Right lung (tissue), 10 donors: ENCODE measurements at places on chromosomes 11 and 22. TPM values are rescaled to one million over a fixed set of nuclear protein-coding genes. Genes with fewer than 3 reads are reported as not detected.

The SLC29A2 gene
- 9.5 TPM for polyA plus RNA-seq

The DERL3 gene
- polyA plus RNA-seq = 3.5 TPM

The MADD gene
- polyA plus RNA-seq = 47.2 TPM

The VSTM5 gene
- polyA plus RNA-seq = 0.76 TPM

The APLNR gene
- polyA plus RNA-seq = 165 TPM

The SREBF2 gene
- 69.9 TPM for polyA plus RNA-seq

The MFNG gene
- 20.4 TPM for polyA plus RNA-seq

The CD3G gene
- polyA plus RNA-seq = 0.69 TPM

GRCh38 chr11:38510041-38510440 is 1912.0 kb upstream of the RAG2 start:
- DNase-seq = no peak

GRCh38 chr22:37843741-37844089 is 419 bp downstream of the ANKRD54 start:
- no peak for DNase-seq

DNA sequence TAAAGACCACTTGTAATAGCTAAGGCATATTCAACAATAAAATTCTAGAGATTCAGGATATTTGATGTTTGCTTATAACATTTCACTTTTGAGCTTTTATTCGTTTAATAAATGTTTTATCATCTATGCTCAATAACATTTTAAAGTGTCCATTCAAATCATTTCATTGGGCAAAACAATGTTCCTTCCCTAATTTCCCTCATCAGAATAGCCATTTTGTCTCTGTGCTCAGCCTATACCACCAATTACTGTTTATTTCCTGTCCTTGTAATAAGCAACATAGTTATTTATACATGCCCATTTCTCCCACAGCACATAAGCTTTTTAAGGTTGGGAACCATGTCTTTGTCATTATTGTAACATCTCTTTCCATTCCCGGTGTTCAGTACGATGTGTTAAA is 1.3 kb upstream of the SC5D start:
- DNase-seq = no peak

- DNase-seq = no peak
Observed at GRCh38 chr11:45253640-45254039, 32.5 kb downstream of the SYT13 start.

DNA sequence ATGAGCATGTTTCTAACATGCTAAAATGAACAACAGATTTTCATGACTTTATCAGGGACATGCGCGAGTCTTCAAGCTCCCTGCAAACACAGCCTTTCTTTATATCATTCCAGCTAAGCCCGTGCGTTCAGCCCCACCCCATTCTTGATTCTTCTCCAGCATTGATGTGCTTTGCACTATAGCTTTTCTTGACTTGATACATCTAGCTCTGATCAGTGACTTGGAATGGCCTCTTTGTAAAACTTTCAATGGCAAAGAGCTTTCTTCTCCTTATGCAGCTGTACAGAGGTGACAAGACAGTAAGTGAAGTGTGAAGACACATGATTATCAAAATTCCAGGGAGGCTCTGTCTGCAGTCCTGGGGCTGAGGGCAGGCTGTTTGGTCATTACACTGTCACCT is 561.0 kb downstream of the OPCML start:
- DNase-seq = no peak

DNA sequence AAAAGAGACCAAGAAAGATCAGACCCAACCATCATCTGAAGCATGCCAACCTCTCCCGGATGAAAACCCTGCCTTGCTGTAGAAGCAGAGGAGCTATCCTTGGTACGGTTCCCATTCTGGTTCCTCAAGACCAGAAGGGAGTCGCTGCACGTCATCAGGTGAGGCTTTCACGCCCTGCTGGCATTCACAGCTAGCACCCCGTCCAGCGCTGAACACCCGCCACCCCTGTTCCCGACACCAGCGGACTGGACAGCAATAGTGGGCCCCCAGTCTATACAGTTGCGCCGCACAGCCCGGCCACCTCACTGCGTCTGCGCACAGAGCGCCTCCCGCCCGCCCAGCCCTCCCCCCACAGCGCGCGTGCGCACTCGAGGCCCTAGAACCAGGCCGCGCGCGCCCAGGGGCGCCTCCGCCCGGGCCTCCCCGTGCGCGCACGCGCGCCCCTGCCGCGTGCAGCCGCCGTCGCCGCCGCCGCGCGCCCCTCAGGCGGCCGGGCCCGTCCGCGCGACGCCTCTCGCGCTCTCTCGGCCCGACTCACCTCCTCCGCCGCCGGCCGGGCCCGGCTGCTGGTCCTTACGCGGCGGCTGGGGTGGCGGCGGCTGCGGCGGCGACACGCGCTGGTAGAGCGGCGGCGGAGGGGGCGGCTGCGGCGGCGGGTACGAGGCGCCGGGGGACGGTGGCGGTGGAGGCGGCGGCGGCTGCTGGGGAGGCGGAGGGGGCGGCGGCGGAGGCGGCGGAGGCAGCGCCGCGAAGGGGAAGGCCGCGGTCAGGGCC is 706 bp downstream of the SF1 start:
- peak; percentile 89 for DNase-seq

DNA sequence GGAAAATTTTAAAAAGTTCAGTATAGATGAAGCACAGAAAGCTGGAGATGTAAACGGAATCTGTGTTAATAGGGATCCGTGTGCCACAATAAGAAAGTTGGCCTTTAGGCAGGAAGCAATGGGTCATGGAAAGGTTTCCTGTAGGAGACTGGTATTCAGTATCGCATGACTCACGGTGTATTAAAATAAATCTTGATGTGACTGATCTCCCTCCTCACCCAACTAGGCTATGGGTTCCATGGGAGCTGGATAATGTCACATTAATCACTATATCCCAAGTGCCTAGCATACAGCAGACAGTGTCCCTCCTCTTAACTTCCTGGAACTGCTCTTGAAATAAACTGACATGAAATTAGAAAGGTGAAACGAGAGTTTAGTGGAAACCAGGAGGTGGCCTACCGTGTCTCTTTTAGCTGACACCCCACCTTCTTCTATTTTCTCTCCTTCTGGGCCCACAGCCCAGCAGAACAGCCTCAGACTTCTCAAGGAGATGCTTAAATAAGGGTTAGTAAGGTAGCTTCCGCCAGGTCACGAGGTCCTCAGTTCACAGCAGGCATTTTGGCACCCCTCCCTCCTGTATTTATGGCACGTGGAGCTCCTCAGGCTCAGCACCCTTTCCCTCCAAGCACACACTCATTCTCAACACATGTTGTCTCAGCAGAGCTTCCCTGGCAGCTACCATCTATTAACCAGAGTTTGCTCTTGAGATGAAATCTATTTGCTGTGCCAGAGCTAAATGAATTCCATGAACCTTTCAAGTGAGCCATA is 118.8 kb downstream of the NXPE2 start:
- no peak for DNase-seq

DNA sequence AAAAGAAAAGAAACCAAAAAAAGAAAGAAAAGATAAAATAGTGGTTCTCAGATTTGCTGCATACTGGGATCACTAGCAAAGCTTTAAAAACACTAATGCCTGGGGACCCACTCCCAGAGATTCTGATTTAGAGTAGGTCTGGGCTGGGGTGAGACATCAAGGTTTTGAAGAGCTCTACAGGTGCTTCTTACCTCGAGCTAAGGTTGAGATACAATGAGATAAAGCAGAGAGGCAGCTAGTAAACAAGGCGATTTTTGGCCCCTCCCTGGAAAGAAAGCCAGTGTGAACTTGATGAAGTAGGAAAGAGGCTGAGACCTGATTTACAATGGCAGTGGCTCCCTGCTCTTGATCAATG is 327.6 kb upstream of the CCDC90B start:
- DNase-seq = no peak

- DNase-seq = no peak
Observed at GRCh38 chr11:1560002-1560648, 11.9 kb downstream of the DUSP8 start.

DNA sequence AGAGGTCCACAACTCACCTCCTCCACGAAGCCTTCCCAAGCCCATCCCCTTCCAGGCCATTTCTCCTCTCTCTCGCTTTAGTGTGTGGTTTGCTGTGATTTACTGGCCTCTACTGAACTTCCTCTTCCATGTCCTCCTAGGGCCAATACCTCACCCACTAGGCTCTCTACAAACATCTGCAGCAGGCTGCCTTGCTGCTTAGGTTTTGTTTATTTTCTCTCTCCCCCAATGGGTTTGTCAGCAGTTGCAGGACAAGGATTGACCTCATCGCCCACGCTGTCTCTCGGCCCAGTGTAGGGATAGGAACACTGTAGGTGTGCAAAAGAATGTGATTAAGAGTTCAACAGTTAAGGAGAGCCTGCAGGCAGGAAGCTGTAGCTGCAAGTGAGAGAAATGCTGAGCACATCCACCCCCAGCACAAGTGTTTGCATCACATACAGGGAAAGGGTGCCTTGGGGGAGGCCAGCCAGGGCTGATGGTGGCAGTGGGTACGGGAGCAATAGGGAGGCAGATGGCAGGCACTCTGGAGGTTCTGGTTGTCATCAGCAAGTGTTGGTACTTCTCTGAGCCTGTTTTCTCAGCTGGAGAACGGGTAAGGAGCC is 1.4 kb downstream of the PC start:
- no peak for DNase-seq

DNA sequence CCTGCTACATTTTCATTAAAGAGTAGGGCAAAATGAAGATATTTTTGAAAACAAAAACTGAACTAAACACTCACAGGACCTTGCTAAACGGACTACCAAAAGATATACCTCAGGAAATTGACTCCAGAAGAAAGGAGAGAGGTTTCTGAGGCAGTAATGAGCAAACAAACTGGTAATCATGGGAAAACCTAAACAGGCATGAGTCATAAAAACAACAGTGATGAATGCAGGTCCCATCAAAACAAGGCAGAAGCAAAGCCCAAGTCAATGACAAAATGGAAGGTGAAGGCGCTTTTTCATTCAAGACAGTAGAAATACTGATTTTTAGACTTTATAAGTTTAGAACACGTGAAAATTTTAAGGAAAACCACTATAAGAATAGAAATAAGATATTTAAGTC is 104.5 kb downstream of the EFCAB6 start:
- no peak for DNase-seq

- no peak for DNase-seq
Observed at GRCh38 chr11:74460481-74461154, 6.7 kb downstream of the KCNE3 start.

- DNase-seq = no peak
Observed at GRCh38 chr11:59756845-59757244, 1.7 kb downstream of the STX3 start.

GRCh38 chr11:115724666-115725065 is 220.5 kb upstream of the CADM1 start:
- DNase-seq = no peak

DNA sequence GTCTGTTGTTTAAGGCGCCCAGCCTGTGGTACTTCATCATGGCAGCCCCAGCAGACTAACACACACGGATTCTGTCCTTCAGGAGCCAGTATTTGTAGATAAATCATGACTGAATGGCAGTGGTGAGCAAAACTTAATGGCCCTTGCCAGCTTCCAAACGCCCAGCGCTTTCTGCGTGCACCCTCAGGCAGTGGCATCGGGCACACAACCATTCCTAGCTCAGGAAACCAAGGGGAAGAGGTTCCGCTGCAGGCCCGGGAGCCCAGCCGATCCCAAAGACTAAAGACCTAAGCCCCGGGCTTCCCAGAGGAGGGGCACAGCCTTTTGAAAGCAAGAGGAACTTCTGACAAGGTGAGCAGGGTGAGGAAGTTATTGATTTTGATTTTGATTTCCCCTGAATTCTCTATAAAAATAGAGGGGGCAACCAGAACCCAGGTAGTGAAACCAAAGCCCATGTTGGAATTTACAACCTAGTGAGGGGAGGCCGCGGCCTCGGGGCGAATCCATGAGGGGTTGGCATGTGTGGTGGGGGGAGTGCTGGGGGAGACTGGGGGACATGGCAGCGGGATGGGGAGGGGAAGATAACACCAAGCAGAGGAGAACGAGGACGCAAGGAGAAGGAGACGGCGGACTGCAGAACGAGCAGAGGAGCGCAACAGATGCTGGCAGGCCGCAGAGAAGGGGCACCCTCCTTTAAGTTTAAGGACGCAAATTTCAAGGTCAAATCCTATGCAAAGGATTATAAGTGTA is 79.9 kb upstream of the SEPTIN5 start:
- no peak for DNase-seq

DNA sequence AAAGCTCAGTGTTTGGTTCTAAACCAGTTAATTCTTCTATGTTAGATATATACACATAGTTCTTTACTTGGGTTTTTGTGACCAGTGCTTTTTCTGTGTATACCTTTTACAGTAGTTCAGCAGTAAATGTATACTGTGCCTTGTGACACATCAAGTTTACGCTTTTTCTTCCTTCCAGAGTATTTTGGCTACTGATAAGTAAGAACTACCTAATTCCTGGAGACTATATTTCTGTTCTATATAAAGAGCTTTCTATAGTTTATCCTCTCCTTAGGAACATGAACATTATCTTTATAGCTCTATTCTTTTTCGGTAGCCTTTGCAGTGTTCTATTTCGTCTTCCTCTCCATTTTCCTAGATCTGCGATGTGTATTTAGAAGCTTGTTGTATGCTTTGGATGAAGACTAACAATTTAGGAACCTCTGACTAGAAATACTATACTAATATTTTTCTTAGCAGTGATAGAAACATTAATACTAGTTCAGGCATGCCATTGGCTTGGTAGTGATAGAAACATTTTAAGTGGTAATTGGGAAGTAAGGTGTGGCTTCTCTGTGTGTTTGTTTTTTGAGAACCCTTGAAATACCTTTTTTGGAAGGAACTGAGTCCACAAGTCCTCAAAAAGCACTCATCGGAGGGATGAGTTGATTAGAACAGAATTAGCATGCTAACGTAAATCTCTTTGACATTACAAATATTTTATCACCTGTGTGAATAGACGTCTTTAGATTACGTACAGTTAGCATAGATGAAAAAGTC is 74.6 kb downstream of the ARHGEF12 start:
- DNase-seq = no peak

DNA sequence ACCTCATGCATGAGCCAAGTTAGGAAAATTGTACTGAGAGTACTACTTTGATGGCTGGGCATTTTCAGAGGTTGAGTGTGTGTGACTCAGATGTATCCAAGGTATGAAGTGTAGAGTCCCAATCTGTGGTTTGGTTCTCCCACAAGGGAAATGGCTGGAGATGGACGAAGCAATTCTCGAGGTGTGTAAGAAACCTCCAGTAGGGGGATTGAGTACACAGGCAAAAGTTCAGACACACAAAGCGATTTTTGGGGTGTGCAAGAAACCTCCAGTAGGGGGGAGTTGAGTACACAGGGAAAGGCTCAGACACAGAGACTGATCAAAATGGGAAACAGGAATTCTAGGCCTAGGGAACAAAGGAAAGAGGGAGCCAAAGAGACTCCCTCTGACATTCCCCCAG is 1536.3 kb downstream of the FAM181B start:
- no peak for DNase-seq

GRCh38 chr11:35272391-35272902 is 133.5 kb downstream of the CD44 start:
- no peak for DNase-seq

DNA sequence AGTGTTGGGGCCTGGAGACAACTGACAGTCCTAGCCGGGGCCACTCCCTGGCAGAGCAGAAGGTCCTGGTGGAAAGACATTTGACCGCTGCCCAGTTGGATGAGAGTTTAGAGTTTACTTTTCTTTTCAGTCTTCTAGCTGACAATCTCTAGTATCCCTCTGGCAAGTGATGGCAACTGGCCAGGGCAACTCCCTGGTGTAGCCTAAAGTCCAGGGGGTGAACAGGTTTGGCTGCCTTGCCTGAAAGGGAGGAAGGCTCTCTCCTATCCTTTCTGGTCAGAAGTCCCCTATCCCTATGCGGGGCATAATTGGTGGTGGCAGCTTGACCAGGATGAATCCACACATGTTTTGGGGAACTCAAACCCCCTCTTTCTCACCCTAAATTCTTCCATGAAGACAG is 16.8 kb upstream of the MSANTD2 start:
- DNase-seq = no peak

- no peak for DNase-seq
Observed at GRCh38 chr11:125967515-125967914, 21.7 kb downstream of the VSIG10L2 start.

GRCh38 chr11:68106165-68106940 is 14.8 kb downstream of the CHKA start:
- peak; percentile 53 for DNase-seq
